ENCODE measurements at places on chromosomes 4 and X. TPM values are rescaled to one million over a fixed set of nuclear protein-coding genes. Genes with fewer than 3 reads are reported as not detected.

CLTRN gene
- total RNA-seq = 6.1 TPM

SCML2 gene
- 4.8 TPM for total RNA-seq

GRCh38 chr4:26106776-26107175, 192.8 kb downstream of the SMIM20 start:
- no peak for DNase-seq

DNA sequence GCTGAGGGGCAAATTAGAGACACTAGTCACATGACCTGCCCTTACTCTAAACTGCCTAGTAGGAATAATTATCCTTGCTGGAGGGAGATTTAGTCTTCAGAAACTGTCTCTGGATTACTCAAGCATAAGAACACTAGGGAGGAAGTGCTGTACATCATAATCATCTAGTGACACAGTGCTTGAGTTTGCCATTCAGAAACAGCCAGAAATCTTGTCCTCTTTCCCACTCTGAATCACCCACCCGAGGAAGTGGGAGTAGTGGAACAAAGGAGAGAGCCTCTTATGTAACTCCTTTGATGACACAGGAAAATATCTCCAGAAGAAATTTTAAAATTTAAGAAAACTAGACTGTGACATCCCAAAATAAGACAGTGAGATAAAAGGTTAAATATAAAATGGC, 69.3 kb upstream of the PCDH19 start:
- no peak for DNase-seq
